Brain (organoid and tissue), 16 donors: ENCODE measurements at places on chromosomes 1 and 21. TPM values are rescaled to one million over a fixed set of nuclear protein-coding genes. Genes with fewer than 3 reads are reported as not detected.

The PRAMEF15 gene
- not detected for polyA plus RNA-seq

The KCNJ9 gene
- polyA plus RNA-seq = 19.0 TPM

The OR2T8 gene
- not detected for polyA plus RNA-seq

The POLR3GL gene
- polyA plus RNA-seq = 47.1 TPM

The CBR1 gene
- 190 TPM for polyA plus RNA-seq

DNA sequence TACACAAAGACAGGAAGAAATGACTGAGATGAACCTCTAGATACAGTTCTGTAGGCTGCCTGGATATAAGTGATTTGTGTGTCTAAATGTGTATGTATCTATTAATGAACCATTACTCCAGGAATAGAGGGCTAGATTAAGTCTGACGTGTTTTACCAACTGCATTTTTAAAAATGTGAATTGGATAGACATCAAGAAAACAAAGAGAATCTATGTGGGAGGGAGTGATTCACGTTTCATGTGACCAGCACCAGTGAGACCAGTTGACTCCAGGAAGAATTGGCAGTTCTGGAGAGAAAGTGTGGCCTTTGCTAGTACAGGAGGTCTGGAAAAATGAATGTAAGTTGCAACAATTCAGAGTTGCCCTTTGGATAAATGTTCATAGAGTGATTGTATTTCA, 53.4 kb upstream of the RGS21 start:
- DNase-seq = no peak

DNA sequence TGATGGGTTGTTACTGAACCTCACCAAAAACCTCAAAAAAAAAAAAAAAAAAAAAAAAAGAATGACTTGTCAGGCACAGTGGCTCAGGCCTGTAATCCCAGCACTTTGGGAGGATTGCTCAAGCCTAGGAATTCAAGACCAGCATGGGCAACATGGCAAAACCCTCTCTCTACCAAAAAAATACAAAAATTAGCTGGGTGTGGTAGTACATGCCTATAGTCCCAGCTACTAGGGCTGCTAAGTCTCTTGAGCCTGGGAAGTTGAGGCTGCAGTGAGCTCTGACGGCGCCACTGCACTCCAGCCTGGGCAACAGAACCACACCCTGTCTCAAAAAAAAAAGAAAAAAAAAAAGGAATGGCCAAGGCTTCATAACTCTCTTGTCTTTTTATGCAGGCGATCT, 11.1 kb downstream of the CHAF1B start:
- no peak for DNase-seq

DNA sequence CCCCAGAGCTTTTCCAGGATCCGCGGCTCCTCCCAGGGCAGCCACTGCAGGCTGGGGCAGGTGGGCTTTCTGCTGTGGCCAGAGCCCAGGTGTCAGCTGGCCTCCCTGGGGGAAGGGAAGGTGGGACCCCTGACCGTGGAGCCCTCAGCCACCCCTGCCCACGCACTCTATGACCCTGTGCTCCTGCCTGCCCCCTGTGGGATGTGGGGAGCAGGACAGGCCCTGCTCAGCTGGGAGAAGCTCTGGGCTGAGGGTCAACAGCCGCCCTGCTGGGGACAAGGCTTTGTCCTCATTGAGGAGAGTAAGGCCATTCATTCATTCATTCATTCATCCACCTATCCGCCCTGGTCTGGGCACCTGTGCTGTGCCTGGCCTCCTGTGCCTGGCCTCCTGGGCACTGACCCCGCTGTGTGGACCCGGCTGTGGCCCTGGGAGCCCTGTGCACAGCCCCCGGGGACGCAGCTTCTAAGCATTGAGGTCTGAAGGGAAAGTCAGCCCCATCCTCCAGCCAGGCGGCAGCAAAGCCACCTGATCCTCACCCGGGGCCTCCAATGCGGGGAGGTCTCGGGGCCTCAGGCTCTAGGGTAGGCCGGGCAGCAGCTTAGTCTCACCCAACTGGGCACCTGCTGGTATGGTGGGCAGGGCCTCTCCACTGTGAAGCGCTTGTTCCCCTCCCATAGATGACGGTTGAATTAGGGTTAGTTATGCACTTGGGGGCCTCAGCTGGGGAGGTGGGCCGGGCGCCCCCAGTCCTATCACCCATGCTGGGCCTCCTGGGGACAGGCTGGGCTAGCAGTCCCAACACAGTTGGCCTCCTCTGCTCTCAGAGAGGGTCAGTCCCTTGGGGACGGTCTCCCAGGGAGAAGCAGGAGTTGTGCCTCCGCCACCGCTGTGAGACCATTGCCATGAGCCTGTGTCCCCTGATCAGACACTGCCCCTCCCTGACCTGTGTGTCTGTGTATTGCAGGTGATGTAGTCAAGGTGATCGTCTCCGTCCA, 6.0 kb downstream of the TNFRSF14 start:
- DNase-seq = no peak

- DNase-seq = no peak
Observed at GRCh38 chr21:41282412-41282811, 34.2 kb upstream of the FAM3B start.

GRCh38 chr1:179366093-179366800, 476 bp downstream of the AXDND1 start:
- DNase-seq = peak; percentile 33

GRCh38 chr1:11693024-11693590, 1.6 kb downstream of the DRAXIN start:
- no peak for DNase-seq
